Activated CD4-positive, CD25-positive, alpha-beta regulatory T cell treated with anti-CD3 and anti-CD28 coated beads, Interleukin-2, amount 50 U/mL, for 16 hours (primary cell): ENCODE measurements at places on chromosomes 6 and 20.

DNA sequence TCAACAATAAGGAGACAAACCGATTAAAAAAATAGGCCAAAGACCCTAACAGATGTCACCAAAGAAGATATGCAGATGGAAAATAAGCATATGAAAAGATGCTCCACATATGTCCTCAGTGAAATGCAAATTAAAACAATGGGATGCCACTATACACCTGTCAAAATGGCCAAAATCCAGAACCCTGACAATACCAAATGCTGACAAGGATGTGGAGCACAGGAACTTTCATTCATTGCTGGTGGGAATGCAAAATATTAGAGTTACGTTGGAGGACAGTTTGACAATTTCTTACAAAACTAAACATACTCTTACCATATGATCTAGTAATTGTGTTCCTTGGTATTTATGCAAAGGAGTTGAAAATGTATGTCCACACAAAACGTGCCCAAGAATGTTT is 1.8 kb upstream of the ZNF184 start:
- DNase-seq = no peak

- no peak for DNase-seq
Measured at GRCh38 chr6:53041356-53041755, 23.8 kb upstream of the FBXO9 start.

DNA sequence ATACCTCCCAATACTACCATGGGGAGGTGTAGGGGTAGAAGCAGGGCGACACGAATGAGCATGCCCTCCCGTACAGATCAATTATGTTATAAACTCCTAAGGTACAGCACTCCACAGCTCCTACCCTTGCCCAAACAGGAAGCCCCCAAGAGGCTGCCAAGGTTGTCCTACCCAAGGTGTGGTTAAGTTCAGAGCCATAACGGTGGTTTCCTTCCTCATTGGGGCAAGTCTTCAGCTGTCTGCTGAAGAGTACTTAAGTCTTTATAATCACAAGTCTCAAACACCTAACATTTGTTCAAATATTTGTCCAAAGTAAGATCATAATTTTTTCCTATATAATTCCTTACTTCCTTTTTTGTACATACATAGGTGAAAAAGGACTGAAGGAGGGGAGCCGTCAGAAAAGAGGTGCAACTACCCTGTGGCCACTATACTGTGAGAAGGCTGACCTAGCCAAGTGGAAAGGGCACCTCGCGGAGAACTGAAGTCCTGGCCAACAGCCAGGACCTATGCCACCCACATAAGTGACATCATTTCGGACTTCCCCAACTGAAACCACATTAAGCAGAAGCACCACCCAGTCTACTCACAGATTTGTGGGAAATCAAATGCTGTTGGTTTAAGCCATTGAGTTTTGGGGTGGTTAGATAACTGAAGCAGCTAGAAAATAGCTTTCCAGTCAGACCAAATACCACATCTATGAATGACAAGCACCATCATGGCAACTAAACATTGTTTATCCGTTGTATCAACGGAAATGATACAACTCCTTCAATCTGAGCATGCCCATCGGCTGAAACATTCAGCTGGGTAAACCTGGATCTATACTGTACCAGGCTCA is 2.9 kb upstream of the RAB22A start:
- peak; percentile 57 for DNase-seq

DNA sequence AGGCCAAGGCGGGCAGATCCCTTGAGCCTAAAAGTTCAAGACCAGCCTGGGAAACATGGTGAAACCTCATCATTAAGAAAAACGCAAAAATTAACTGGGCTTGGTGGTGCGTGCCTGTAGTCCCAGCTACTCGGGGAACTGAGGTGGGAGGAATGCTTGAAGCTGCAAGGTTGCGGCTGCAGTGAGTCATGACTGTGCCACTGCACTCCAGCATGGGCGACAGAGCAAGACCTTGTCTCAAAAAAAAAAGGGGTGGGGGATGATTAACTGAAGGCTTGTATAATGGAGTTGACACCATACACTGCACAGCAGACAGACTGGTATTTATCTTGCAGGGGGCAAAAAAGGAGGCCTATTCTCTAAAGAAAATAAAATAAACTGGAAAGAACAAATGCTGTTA is 27.7 kb downstream of the SRPK1 start:
- DNase-seq = no peak

DNA sequence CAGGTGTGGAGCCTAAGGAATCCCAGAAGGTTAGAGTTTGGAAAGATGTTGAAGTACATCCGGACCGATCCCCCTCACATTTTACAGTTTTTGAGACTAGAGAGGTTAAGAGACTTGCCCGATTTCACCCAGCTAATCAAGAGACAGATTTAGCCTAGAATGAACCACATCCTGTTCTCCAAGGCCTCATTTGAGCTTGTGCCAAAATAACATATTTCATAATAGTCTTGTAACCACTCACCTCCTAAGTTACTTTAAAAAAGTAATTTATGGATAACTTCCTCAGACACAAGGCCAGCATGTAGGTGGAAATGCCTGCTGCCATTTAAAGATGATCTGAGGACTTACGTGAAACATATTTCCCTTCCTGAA is 39.8 kb upstream of the ARHGAP18 start:
- DNase-seq = no peak

DNA sequence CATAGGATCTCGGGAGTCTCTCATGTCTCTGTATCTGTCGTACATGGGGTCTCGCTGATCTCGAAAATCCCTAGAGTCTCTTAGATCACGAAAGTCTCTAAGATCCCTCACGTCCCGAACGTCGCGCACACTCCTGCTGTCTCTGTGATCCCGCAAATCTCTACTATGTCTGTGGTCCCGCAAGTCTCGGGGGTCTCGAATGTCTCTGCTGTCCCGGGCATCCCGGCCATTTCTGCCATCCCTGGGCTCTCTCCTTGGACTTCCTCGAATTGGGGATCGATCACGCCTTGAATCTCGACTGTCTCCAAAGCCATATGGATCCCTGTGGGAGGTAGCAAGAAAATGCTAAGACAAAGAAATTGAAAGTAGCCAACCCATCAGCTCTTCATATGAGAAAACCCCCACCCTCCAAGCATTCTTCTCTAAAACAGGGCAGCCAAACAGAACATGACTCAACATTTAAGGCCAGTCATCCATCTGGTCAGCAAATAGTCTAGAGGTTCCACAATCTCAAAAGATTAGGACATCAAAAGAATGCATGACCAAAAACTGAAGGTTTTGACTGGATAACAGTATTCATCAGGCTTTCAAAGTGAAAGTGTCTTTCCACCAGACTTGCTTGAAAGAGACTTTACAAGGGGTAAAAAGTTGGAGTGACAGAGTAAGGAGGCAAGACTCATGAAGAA is 19.4 kb downstream of the NCOA5 start:
- no peak for DNase-seq

DNA sequence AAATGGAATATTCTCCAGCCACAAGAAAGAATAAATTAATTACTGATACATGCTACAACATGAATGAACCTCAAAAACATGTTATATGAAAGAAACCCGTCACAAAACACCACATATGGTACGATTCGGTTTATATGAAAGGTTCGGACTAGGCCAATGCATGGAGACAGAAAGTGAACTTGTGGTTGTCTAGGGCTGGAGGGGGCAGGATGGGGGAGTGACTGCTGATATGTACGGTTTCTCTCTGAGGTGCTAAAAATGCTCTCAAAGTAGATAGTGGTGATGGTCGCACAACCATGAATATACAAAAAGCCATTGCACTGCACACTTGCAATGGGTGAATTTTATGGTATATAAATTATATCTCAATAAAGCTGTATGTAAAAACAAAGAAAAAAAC is 18.3 kb downstream of the AGPAT4 start:
- no peak for DNase-seq

DNA sequence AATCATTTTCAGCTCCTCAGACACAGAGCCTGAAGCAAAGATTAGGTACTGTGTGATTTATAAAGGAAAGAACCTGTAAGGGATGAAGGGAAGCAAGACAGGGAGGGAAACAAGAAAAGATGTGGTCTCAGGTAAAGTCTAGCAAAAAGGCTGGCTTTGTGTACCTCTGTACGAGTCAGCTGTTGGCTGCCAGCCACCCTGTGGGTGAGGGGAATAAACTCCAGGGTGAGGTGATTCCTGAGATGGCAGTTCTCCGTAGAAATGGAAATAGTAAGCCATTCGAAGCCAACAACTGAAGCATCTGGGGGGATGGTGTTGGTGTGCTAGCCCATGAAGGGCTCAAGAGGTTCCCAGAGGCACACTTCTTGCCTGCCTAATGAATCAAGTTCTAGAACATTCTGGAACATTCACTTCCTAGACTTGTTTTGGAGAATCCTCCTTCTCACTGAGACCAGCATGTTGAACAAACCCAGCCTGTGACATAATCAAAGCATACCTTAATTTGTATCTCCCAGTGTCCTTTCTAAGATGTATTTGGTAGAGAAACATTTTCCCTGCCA is 10.6 kb upstream of the TTPAL start:
- no peak for DNase-seq

DNA sequence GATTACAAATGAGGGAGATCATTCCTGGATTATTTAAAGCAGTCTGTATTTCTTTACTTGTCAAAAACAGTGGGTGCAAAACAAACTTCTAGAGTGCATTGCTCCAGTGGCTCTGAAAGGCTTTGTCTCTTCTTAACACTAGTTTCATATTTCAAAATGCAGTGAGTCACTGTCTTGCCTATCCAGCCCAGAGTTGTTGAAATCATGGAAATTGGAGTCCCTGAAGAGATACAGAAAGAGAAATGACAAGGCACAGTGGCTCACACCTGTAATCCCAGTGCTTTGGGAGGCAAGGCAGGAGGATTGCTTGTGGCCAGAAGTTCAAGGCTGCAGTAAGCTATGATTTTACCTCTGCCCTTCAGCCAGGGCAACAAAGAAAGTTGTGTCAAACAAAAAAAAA is 11.3 kb downstream of the SLC2A12 start:
- DNase-seq = no peak

DNA sequence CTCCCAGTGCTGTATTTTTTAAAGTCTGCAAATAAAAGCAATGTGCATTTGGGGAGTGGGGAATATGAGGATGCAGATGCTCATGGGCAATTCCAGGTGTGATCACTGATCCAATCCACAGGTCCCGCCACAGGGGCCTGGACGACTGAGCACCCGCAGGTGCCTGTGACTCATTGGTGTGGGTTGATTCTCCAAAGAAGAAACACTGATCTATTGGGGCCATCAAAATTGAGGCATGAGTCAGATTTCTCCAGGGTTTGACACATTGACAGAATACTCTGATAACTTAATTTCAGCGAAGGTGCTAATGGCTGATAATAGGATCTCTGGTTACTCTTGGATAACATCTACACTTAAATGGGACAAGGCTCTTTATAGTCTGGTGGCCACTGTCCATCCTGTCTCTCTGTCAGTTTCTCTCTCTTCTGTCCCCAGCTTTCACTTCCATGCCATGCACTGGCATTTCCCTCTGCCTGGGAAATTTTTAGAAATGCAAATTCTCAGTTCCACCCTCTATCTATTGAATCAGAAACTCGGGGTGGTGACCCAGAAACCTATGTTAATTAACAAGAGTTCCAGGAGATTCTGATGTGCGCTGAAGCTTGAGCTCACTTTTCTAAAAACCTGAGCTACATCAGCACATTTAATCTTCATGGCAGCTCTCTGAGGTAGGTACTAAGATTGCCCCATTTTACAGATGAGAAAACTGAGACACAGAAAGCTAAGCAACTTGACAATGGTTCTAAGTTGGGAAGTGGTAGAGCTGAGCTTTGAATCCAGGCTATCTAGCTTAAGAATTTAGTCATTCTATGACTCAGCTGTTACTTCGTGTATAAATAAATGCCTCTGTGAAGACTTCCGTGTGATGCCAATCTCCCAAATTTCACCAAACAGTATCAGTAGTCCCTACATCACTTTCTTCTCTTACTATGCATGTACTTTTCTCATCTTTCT is 10.2 kb upstream of the RCAN2 start:
- DNase-seq = no peak

GRCh38 chr20:50347284-50348063 is 156.8 kb downstream of the CEBPB start:
- DNase-seq = no peak

DNA sequence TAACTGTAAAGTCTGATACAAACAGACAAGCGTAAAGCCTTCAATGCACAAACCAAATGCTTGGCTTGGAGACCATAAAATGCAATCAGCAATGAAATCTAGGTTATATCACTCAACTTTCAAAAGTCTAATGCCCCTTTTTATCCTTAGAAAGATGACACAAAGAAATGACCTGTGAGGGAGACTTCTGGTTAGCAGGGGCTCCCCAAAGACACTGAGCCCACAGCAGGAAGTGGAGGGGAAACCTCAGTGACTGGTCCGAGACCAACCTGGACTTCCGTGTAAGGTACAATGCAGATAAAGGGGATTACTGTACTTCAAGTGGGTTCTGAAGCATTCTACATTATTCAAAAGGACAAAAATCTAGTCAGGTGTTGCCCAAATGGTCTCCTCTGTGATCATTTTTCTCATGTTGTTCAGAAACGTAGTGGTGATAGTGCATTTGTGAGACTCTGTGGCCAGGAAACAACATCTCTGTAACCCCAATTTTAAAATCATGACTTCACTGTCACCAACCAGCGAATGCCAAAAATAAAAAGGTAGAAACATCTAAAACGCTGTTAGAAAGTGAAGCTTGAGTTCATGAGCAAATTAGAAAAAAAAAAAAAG is 88.2 kb downstream of the HIVEP2 start:
- no peak for DNase-seq

DNA sequence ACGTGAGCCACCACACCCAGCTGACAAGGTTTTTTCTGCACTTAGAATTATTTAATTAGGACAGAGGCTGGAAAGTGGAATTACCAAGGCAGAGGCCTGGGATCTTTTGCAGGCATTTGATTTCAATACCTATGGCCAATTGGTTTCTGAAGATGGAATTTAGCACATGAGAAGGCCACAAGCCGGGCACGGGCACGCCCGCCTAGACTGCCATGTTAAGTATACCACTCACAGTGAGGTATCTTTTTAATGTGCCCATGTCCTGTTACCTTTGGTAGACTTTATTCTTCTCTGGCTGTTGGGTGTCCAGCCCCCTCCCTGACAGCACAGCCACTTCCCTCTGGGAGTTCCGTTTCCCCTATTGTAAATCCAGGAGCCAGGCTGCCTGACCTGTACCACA is 18.0 kb upstream of the TAF8 start:
- DNase-seq = no peak

GRCh38 chr20:33863440-33864323 is 52.5 kb downstream of the CHMP4B start:
- DNase-seq = no peak

- no peak for DNase-seq
Measured at GRCh38 chr6:87923389-87924050, 124.1 kb upstream of the SPACA1 start.
